Inflammatory macrophage treated with lipopolysaccharide for 1 hour (primary cell): ENCODE measurements at places on chromosomes 4 and X.

DNA sequence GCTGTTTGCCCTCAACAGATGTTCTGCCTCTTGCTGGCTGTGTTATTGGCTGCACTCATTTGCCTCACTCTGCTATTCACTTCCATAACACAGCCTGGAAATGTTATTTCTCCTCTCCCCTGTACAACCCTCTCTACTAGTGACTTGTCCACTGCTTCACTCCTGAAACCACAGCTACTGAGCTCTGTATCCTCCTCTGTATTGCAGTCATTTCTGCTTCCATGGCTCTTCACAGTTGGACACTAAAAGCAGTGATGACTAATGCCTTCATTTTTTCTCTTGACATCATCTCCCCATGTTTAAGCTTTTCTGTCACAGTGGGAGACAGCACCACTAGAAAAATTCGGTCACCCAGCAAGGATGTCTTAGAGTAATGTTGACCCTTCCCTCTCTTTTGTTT lies 123.0 kb upstream of the PPP1R2C start:
- DNase-seq, result no peak

DNA sequence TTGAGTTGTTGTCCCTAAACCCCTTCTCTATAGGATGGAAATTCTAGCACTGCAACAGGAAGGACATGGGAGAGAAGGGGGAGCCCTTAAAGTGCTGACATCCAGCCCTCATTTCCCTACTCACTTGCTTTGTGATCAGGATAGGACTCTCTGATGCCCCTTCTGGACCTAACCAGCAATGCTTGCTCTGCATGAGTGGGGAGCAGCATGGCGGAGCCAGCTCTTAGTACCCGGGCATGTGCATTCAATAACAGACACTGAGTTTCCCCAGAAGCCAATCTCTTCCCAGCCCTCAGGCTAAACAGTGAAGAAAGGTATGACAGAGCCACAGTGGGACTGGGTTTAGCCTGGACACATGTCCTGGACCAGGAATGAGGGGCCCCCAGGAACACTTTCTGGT lies 14.0 kb downstream of the SOD3 start:
- DNase-seq, result no peak

GRCh38 chr4:41693629-41694028 lies 54.9 kb downstream of the PHOX2B start:
- DNase-seq, result peak; percentile 2

- no peak for DNase-seq
Measured at GRCh38 chr4:152014280-152014679, 253.5 kb upstream of the GATB start.
